MG63 (cell line): ENCODE measurements at places on chromosomes 7 and 10. TPM values are rescaled to one million over a fixed set of nuclear protein-coding genes. Genes with fewer than 3 reads are reported as not detected.

CARD11 gene
- not detected in 2 replicates for total RNA-seq

GPR26 gene
- not detected in 2 replicates for total RNA-seq

DYDC2 gene
- not detected in 2 replicates for total RNA-seq

JMJD1C gene
- 14.1 and 72.5 TPM in 2 replicates for total RNA-seq

NET1 gene
- 9.3 and 18.4 TPM in 2 replicates for total RNA-seq
